ENCODE measurements at places on chromosomes 5 and 9.

DNA sequence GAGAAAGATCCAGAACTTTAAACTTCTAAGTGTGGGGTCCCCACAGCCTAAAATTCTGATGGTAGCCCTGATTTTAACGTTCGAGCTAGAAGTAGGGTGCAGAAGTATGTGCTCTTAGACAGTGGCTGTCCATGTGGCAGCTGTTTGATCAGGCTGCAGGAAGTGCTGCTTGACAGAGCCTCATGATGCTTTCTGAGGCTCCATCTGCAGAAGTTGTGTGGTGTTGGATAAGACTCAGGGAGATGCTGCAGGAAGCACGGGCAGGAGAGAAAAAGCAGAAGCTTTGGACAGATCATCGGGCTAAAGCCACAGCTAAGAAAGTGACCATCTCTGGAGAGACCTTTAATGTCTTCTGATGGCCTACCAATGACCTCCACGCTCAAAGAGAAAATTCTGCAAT, 8.1 kb downstream of the MTMR12 start:
- DNase-seq: no peak

GRCh38 chr5:53429706-53430105, 50.7 kb upstream of the FST start:
- DNase-seq: no peak

DNA sequence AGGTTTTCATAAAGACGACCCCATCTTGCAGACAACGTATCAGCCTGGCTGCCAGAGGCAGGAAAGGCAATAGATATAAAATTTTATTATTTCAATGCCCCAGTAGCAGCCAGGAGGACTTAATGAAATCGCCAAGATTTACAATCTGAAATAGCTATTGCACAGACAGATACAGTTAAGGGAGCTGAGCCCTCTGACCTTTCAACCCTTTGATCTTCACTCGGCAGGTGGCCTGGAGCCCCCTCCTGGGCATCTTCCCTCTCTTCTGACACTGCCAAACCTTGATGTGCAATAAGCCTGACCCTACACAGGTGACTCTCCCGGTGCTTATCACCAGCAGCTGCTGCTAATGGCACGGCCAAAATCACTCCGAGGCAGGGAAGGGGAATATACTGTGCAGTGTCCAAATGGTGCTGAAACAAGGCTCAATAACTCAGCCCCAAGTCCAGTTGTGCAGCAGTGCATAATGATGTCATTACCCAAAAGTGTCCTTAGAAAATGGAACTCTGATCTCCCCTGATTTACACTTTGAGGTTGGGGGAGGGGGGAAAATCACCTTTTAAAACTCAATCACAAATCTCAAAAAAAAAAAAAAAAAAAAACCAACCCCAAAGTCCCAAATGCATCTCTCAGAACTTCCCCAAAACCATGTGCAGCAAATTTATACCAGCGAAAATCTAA, 242.0 kb downstream of the CRB2 start:
- no peak for DNase-seq

- no peak for DNase-seq
These were observed 829 bp downstream of the ANXA1 start for GRCh38 chr9:73152543-73152844.

GRCh38 chr5:50299896-50300295, 141.2 kb downstream of the EMB start:
- no peak for DNase-seq

DNA sequence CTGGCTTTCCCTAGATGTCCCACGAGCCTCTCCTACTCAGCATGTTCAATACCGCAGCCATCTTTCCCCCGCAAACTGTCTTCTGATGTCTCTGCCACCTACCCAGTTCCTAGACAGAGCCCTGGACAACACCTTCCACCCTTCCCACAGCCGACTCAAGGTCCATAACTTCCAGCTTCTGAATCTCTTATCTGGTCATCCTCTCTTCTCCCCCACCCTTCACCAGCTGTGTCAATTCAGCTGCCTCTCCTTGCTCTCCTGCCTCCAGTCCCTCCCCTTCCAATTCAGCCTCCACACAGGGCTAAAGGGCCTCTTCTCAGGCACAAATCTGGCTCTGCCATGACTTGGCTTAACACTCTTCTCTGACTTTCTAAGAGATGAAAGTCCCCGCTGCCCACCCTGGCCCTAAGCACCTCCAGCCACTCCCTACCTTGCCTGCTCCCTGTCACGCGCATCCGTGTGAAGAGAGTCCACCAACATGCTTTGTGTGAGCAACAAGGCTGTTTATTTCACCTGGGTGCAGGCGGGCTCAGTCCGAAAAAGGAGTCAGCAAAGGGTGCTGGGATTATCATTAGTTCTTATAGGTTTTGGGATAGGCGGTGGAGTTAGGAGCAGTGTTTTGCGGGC, 25.2 kb downstream of the AQP7 start:
- DNase-seq: no peak

GRCh38 chr9:136311051-136312008, 7.4 kb upstream of the CCDC187 start:
- DNase-seq: no peak

- no peak for DNase-seq
These were observed 24.9 kb upstream of the CRHBP start for GRCh38 chr5:76927961-76928360.

- no peak for DNase-seq
These were observed 78.9 kb downstream of the SEMA4D start for GRCh38 chr9:89418882-89419640.

- no peak for DNase-seq
These were observed 20.2 kb downstream of the ACTL7A start for GRCh38 chr9:108882052-108882888.

GRCh38 chr5:80184235-80185023, 71.4 kb downstream of the SERINC5 start:
- peak; percentile 68 for DNase-seq

DNA sequence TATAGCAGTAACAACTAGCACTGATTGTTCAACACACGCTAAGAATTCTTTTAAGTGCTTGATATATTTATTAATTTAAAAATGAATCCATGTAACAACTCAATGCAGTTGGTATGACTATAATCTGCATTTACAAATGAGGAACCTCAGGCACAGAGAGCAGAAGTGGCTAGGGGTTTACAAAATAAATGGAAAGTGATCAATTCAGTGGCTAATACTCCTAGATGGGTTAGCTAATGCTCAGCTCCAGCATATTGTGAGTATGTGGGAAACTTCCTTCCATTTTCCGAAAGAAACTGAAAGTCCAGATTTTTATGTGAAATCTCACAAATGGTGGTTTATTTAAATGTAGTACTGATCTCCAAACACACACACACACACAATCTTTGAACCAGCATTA, 128.0 kb downstream of the RFX3 start:
- no peak for DNase-seq

DNA sequence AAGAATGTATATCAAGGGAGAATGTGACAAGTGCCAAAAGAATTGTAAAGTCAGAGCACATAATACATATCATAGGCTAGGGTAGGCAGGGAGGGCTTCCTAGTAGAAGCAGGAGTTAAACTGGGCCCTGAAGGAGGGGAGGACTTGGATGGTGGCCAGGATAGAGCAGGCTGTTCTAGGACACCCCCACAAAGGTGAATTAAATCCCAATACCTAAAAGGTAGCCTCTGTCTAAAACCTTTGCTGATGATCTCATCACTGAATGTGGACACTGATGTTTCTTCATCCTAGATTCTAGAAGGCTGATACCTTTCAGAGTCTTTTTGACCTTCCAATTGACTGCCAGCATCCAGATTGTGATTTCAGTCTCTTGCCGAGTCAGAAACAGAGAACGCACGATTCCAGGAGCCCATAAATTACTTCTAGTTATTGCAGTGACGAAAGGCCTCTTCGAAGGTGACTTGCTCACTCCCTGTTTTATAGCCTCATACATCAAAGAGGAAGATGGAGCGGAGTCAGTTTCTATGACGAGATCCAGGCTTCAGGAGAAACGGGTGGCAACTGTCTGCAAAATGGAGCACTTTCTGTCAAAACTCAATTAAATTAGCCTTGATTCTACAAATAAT, 43.2 kb downstream of the KIF4B start:
- DNase-seq: no peak

DNA sequence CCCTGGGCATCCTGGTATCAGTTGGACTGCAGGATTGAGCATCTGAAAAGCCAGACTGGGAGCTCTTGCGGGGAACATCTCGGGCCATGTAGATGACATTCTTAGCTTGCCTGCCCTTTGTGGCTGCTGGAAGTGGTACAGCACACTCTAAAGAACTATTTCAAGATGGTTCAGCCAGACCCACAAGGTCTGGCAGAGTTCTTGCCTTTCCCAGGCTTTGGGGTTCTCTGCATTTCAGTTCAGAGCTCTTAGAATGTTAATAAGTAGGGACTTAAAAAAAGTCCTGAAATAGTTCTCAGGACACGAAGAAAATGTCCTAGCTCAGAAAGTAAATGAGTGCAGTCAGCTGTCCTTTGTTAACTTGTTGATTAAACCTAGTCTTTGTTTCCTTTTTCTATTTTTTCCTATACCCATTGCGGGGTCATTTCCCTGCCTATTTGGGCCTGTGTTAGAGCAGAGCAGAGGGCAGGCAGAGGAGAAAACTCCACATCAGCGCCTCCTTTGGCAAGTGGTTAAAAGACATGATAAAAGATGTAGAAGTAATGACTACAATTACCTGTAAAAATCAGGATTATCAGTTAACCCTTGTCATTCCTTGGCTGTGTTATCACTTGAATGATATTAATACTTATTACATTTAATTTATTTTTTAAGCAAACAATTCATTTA, 291.5 kb downstream of the ZSWIM6 start:
- DNase-seq: peak; percentile 42

GRCh38 chr5:56413546-56413945, 180.4 kb upstream of the ANKRD55 start:
- DNase-seq: no peak

DNA sequence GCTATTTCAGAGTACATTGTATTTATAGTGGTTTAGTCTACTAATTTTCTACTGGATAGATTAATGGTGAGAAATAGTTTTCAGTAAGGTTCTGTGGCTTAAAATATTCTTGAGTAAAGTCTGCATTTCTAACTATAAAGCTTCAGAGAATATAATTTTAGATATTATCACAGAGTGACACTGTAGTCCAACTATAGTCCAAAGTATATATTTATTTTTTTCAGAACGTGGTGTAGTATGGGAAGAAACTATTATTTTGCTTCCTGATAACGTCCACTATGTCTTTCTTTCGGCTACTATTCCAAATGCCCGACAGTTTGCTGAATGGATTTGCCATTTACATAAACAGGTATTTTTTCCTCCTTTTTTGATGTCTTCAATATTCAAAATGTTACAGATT, 35.3 kb downstream of the MTREX start:
- no peak for DNase-seq

GRCh38 chr5:76514713-76515112, 108.5 kb downstream of the F2RL2 start:
- no peak for DNase-seq

GRCh38 chr9:113957821-113958341, 81.8 kb downstream of the ZNF618 start:
- no peak for DNase-seq

DNA sequence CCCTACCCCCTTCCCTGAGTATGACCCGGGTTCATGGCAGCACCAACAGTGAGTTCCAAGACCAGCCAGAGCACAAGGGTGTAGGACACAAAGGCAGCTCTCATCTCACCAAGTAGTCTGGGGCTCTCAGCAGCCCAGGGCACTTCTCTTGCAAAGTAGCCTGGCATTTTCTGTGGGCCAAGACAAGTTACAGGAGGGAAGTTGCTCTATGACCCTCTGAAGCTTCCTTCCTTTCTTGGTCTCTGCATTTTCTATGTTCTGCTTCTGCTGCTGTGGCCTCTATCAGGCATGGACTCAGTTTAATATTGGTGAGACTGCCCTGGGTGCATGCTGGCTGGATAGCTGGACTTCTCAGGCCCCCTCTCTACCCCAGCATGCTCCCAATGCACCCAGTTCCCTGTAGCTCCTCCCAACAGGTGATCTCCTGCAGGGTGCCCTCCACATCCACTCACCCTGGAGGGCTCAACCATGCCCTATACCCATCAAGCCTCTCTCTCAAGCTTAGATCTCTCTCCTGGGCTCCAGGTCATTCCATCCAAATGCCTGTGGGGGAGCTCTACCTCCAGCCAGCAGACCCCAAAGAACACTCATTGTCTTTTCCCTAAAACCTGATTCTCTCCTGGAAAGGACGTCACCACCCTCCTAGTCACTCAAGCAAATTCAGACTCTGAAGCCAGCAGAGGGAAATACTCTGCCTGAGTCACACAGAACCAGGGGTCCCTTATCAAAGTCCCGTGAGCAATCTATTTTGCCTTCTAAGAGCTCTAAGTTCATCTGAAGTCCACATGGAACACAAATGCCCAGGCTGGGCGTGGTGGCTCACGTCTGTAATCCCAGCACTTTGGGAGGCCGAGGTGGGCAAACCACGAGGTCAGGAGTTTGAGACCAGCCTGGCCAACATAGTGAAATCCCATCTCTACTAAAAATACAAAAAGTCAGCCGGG, 13.8 kb downstream of the TBC1D2 start:
- peak; percentile 31 for DNase-seq

- no peak for DNase-seq
These were observed 820.8 kb downstream of the MAT2B start for GRCh38 chr5:164326219-164326618.

DNA sequence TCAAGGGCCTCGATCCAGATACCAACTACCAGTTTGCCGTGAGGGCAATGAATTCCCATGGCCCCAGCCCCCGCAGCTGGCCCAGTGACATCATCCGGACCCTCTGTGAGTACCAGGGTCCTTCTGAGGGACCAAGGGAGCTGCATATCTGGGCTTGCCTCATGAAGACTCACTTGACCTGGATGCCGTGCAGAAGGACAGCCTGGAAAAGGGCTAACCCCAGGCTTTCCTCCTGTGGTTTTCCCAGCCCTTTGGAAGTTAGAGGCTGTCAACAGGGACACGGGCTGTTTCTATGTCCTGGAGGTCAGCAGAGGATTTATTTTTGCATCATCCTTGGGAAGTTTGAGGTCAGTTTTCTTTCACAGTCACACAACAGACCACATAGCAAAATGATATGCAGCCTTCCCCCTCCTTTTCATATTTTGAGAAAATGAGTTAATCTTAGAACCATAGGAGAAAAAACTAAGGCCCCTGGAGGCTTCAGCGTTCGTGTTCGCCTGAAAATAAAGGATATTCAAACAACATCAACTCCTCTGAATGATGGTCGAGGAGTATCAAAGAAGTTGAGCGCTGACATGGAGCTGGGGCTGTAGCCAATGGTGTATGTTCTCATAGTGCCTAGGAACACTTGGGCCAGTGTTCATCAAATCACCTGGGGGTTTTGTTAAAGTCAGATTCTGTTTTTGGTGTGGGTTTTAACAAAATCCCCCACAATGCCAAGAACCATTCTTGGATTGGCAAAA, 112.2 kb downstream of the EGFLAM start:
- no peak for DNase-seq

GRCh38 chr9:752201-752600, 89.3 kb upstream of the DMRT1 start:
- no peak for DNase-seq

DNA sequence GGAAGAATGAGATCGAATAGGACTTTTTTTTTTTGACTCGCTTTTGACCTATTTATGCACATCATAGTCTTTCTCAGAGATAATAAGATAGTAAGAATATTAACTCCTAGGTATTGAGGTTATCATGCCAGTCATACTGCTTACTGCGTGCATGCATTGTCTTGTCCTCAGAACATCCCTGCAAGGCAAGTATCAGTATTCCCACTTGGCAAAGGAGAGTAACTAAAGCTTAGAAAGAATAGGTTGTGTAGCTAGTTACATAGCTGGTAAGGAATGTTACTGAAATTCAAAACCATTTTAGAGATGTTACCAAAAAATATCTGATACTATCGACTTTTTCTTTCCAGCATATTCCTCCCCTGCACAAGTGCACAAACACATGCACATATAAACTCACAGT, 296.1 kb upstream of the CLINT1 start:
- DNase-seq: no peak
